ENCODE measurements at places on chromosomes 16 and 17.

- no peak for DNase-seq
Measured at GRCh38 chr16:48064971-48065370, 90.8 kb downstream of the ABCC12 start.

DNA sequence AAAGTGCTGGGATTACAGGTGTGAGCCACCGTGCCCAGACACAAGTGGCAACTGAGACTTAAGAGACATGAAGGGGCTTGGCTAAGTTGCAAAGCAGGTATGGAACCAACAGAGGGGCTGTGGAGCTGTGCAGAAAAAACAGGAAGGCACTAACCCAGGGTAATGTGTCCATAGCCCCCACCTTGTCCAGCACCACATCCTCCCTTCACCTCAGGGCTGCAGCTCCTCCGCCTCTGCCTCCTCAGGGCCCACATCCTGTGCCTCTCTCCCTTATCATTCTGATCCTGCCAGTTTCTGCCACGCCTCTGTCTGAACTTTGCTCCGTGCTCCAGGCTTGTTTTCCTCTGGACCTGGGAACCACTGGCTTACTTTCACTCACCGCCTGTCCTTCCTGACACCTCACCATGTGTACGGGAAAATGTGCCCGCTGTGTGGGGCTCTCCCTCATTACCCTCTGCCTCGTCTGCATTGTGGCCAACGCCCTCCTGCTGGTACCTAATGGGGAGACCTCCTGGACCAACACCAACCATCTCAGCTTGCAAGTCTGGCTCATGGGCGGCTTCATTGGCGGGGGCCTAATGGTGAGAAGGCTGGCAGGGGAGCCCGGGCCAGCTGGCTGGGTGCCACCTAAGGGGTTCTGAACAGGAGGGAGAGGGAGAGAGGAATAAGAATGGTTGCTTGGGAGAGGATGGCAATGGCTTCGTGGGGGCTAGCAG lies at the start of gene TM4SF5:
TSS of gene TM4SF5 (plus strand) at position 368 of the 716 bp plus-strand sequence. CDS start at position 405, 37 bp downstream.
- peak; percentile 47 for DNase-seq

DNA sequence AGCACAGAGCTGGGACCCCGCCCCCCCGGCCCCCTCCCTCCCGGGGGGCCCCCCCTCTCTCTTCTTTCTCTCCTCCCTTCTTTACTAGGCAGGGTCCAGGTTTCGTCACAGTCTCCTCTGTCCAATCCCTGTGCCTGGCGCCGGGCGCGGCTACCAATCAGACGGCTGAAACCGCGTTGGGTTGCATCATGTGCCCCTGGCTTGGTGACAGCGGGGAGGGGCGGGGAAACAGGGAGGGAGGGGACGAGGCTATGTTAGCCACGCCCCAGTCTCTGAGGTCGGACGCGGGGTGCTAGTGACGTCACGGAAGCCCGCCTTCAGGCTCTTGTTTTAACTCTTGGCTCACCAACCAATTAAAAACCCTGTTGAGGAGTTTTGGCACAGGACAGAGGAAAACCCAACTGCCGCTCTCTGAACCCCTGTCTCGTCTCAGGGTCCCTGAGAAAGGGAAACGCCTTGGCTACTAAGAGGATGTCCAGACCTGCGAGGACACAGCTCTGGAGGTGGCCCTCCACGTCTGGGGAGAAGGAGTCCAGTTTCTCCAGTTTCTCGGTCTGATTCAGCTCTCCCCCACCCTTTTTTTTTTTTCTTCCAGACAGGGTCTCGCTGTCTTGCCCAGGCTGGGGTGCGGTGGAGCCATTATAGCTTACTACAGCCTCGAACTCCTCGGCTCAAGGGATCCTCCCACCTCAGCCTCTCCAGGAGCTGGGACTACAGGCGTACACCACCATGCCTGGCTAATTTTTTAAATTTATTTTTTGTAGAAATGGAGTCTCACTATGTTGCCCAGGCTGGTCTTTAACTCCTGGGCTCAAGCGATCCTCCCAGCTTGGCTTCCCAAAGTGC lies 441 bp upstream of the PLEKHH3 start:
- DNase-seq, result peak; percentile 100

GRCh38 chr17:38667099-38667786 lies 7.5 kb downstream of the EPOP start:
- peak; percentile 68 for DNase-seq

GRCh38 chr17:27612160-27612770 lies 18.7 kb upstream of the LGALS9 start:
- no peak for DNase-seq

GRCh38 chr16:66203476-66203875 lies 163.0 kb upstream of the CDH5 start:
- no peak for DNase-seq

DNA sequence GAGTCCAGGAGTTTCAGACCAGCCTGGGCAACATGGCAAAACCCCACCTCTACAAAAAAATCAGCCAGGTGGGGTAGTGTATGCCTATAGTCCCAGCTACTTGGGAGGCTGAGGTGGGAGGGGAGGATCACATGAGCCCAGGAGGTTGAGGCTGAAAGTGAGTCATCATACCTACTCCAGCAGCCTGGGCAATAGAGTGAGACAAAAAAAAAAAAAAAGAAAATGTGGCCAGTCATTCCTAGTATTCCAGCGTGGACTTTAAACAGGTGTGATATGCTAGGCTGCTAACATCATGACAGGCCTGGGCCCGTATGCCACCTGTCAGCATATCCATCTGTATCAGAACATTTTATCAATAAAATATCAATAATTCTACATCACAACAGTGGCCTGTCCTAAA lies 143.3 kb downstream of the AATF start:
- no peak for DNase-seq

GRCh38 chr16:14476183-14476582 lies 153.9 kb downstream of the PARN start:
- no peak for DNase-seq

GRCh38 chr16:81696166-81696960 lies 82.7 kb upstream of the PLCG2 start:
- DNase-seq, result no peak

All from activated CD8-positive, alpha-beta T cell treated with anti-CD3 and anti-CD28 coated beads for 36 hours (primary cell).